ENCODE measurements at places on chromosomes 3 and 15.

- no peak for DNase-seq
Measured at GRCh38 chr3:14077310-14077709, 47.4 kb downstream of the CHCHD4 start.

DNA sequence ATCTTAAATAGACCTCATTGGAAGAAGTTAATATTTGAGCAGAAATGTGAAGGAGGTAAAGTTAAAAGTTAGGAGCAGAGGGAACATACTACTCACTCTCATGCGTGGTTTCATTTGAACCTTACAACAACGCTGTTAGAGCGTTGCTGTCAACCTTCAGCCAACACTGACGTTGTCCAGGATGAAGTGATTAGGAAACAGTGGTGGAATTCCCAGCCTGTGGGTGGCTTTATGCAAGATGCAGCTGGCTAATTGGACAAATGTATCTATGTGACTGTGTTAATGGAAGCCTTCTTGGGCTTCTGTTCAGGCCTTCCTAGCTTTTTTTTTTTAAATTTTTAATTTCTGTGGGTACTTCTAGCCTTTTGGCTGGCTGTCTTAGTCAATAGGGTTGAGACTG, 40.5 kb downstream of the PTPRG start:
- DNase-seq, result peak; percentile 59

GRCh38 chr3:29594261-29594660, 313.4 kb downstream of the RBMS3 start:
- DNase-seq, result no peak

GRCh38 chr3:14810070-14810791, 8.5 kb upstream of the FGD5 start:
- no peak for DNase-seq

DNA sequence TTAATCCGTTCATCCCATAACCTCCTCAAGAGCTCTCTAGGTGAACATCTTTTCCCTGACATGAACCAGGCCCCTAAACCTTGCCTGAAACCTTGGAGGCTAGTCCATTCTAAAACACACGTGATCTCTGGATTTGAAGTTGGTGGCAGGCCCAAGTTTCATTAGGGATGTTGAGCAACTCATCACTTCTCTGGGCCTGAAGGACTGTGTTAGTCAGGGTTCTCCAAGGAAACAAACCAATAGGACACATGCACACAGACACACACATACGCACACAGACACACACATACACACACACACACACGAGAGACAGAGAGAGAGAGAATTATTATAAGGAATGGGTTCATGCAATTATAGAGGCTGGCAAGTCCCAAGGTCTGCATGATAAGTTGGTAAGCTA, 31.9 kb downstream of the ACAN start:
- DNase-seq, result no peak

GRCh38 chr3:143099210-143099609, 20.4 kb upstream of the CHST2 start:
- DNase-seq, result no peak

DNA sequence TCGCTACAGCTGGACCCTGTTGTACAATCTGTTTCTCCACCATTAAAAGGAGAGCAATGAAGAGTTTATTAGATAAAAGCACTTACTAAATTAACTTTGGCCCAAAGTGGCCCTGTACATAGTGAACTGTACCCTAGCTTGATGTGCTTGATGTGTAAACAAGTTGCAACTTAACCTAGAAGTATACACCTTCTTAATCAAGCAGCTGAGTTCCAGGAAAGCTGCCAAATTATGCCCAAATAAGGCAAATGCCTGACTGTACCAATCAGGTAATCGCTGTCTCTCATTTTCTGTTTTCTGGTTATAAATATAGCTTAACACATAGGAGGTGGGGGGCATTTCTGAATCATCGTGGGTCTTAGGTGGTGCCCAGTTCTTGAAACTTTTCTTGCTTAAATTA, 704.8 kb upstream of the CBLB start:
- peak; percentile 24 for DNase-seq

GRCh38 chr3:58507356-58508078, 15.6 kb downstream of the KCTD6 start:
- no peak for DNase-seq

- DNase-seq, result no peak
Measured at GRCh38 chr3:28019740-28020139, 221.7 kb upstream of the CMC1 start.

- DNase-seq, result no peak
Measured at GRCh38 chr15:40942878-40943277, 10.4 kb upstream of the CHAC1 start.

GRCh38 chr3:64083575-64083974, 60.3 kb upstream of the PSMD6 start:
- no peak for DNase-seq

DNA sequence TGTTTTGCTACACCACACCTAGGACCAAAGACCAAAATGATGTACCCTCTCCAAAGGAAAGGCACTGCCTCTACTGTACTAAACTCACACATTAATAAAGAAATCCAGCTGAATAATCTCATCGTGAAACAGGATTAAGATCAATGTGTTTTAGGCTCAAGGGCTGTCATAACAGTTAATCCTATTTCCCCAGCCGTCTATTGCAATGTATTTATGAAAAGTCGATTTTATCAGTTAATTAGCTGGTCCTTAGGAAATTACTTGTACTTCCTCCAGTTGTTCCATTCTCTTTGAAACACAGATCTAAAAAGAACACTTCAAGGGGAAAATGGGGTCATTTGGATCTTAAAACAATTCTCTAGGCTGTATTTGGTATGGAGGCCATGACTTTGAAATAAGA, 8.5 kb downstream of the ETV5 start:
- no peak for DNase-seq

DNA sequence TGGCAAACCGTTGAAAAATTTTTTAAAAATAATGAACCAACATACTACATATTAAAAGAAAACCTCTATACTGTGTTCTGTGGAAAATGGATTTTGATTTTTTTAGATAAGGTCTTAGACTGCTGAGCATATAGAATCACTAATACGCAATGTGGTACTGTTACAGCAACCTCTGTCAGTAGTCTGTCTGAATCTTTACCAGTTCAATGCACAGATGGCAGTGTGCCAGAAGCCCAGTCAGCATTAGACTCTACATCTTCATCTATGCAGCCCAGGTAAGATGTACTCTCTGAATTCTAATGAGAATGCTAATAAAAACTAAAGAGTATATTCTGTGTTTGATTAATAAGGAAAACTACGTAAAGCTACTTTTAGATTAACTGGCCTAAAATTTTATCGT, 31.3 kb upstream of the FAH start:
- DNase-seq, result no peak

- peak; percentile 56 for DNase-seq
Measured at GRCh38 chr3:178436773-178437172, 99.5 kb upstream of the KCNMB2 start.

DNA sequence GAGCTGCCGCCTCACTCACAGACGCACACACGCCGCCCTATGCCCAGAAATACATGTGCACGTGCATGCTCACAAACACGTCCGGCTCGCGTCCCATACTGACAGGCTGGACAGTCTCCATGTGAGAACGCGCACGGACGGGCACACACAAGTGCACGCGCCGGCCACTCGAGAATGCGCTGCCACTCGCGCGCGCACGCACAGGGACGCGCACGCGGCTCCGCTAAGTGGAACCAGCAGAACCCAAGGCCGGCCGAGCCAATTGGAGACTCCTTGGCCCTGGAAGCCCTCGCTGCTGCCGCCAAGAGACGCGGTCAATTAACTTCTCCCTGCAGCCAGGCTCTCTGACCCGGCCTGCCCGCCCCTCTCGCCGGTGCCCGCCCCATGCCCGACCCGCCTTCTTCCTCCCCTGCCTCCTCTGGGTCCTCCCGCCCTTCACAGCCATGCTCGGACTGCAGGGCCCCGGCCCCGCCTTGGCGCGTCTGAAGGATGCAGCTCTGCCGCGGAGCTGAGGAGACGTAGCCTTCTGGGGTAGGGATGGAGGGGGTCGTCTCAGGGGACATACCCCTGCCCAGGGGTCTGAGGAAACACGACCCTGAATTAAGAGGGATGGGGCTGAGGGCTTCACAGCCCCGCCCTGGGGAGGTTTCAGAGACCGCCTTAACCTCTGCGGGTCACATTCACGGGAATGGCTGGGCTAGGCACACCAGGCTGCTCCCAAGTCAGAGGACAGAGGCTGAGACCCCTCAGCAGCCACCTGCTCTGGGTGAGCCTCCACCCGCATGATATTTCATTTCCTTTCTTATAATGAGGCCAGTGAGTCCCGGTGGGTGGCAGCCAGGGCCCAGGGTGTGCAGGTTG, 15.0 kb downstream of the PTH1R start:
- DNase-seq, result peak; percentile 54

- no peak for DNase-seq
Measured at GRCh38 chr15:29518442-29518841, 248.8 kb upstream of the NSMCE3 start.
